ENCODE measurements at places on chromosomes 13 and 19.

DNA sequence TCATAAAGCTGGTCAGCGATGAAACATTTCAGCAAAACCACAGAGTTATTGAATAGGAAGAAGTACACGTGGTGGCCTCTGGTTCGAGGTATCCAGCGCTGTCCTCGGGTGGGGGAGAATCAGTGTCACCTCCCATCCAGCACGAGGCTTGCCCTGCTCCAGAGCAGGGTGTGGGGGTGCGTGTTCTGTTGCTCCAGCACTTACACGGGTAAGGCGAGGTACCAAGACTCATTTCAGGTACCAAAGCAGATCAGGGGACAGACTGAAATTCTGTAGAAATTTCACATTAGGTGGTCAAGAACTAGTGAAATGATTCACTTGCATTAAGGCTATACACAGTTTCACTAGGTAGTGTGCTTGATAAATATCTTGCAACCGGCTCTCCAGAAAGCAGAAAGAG, 164.2 kb upstream of the SOX1 start:
- no peak for DNase-seq

- no peak for DNase-seq
Measured at GRCh38 chr19:35037716-35038622, 3.6 kb upstream of the HPN start.

DNA sequence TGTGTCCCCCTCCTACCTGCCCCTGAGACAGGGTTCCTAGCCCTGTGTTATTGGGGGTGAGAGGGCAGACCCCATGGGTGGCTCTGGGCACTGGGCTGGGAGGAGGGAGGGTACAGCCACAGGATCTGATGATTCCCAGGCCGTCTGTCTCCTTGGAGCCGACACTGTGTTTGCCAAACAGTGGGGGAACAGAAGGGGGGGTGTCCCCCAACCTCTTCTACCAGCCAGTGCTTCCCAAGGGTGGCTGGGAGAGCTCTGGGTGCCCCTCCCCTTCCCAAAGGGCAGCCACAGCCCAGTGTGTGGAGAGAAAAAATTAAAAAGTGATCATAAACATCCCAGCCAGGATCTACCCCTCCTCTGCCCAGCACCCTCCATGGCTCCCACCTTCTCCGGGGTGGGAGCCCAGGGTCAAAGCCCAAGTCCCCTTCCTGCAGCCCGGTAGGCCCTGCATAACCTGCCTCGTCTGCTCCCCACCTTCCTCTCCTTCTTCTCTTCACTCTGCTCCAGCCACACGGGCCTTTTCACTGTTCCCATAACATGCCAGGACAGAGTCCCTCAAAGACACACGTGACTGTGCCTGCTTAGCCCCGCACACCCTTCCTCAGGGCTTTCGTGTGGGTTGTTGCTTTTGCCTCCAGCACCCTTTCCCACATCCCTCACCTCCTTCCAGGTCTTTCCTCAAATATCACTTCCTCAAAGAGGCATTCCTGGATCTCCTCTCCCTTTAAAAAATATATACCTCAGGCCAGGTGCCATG, 1.4 kb upstream of the PLIN4 start:
- DNase-seq: no peak

GRCh38 chr13:30121244-30121643, 186.1 kb downstream of the KATNAL1 start:
- no peak for DNase-seq

DNA sequence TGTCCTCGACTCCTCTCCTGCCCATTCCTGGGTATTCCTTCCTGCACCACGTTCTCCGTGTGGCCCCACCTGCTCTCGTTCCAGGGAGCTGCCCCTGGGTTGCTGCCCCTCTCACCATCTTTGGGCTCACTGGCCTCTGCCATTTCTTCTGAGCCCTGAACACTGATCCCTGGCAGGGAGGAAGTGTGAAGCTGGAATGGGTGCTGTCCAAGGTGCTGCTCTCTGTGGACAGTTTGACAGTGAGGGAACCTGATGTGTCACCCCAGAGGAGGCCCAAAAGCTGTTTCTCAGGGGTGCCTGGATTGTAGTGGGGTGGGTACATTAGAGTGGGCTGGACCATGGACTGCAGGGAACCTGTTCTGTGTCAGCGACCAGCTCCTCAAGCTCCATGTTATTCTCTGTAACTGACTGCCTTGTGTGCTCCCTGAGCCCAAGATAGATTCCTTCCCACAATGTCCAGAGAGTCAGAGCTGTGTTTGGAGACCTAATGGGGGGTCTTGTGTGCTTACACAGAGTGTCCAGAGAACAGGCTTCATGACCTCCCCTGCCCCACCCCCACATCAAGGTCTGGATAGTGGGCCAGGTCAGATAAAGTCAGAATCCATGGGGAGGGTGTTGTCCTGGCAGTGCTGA, 7.2 kb upstream of the CEACAM8 start:
- no peak for DNase-seq

GRCh38 chr19:4497770-4498389, 20.4 kb downstream of the PLIN4 start:
- DNase-seq: no peak

DNA sequence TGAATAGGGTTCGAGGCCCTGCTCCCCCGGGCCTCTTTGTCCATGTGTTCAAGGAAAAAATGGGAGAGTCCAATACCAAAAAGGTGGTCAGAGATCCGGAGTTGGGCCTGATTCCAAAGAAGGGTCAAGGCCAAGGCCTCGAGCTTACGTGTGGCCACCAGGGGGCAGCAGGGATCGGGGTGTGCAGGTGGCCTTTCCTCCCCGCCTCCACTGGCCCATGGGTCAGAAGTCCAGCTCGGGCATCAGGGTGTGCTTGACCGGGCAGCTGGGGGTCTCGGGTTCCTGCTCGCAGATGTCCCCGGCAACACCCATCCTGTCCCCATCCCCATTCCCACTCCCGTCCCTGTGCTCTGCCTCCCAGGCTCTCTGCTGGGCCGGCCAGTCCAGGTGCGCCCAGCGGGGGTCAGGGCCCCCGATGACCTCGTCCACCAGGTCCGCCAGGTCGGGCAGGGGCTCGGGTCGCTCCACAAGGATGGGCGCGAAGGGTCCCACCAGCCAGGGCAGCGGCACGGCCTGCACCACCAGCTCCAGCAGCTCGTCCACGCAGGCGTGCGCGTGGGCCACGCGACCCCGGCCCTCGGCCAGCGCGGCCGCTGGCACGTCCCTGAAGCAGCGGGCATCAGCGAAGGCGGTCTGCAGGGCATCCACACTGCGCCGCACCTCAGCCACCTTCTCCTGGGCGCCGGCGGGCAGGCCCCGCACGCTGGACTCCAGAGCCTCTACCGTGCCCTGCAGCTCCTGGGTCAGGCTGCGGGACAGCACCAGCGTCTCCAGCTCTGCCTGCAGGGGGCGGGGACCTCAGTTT, 5.2 kb upstream of the PLIN4 start:
- no peak for DNase-seq

DNA sequence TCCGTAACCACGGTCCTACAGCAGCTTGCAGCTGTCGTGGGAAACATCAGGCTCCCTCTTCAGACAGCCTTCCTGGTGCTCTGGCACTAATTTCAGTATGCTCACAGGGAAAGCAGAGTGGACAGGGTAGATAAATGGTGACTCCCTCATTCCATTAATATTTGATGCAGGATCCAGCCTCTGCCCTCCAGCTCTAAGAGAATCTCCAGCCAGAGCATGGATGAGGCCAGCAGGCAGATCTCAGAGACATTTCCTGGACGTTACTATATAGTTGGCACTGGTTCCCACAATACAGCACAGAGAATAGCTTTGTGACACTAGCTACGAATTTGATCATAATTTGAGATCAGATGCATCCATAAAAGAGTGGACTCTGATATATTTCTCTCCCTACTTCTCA, 341.4 kb downstream of the LIG4 start:
- DNase-seq: no peak

DNA sequence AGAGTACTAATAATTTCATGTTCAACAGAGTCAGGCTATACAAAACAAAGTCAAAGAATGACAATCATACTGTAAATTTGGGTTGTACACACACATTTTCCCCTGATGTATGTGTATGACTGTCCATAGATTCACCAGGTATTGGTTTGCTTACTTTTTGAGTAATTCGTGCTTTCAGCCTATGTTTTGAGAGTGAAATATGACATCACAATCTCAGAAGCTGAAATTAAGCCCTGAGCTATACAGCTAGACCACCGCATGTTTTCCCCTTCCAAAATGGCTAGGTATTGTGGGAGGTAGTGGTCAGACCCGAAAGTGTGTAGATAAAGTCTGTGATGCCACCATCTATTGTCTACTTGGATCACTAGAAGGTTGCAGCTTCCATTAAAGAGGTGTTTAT, 102.8 kb downstream of the KATNAL1 start:
- no peak for DNase-seq

DNA sequence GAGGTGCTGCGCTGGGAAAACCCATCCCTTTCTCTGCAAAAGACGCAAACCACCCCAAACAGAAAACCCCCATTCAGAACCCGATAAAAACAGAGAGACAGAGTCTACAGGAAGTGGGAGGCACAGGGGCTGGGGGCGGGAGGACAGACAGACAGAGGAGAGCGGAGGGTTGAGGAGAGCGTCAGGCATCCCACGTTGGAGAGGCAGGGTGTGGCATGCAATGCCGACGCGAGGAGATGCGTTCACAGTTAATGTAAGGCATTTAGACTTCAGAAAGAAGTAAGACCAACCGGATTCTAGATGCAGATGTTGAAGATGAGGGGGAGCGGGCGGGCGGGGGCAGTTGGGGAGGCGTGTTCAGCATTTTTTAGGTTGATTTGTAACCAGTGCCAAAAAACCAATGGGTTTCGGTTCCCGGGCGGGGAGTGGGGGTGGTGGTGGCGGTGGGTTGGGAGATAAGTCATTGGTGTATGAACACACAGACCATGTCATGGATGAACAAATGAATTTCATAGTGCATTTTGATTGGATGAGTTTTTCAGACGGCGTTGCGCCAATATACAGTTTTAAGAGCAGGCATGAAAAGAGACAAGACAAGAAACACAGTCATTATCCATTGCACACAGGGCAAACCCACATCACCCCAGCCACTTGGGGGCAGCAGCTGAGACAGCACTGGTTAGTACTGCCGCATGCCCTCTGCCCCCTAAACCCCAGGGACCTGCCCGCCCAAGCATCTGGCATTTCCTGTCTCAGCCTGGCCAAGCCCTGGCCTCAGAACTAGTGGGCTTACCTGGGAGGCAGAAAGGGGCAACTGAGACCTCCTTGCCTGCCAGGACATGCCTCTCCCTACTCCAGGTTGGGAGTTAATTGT, 91.3 kb downstream of the IER2 start:
- no peak for DNase-seq

- DNase-seq: no peak
Measured at GRCh38 chr13:50365408-50366391, 350.5 kb downstream of the KCNRG start.

GRCh38 chr19:47860602-47861297, 1.7 kb downstream of the TPRX2 start:
- no peak for DNase-seq

DNA sequence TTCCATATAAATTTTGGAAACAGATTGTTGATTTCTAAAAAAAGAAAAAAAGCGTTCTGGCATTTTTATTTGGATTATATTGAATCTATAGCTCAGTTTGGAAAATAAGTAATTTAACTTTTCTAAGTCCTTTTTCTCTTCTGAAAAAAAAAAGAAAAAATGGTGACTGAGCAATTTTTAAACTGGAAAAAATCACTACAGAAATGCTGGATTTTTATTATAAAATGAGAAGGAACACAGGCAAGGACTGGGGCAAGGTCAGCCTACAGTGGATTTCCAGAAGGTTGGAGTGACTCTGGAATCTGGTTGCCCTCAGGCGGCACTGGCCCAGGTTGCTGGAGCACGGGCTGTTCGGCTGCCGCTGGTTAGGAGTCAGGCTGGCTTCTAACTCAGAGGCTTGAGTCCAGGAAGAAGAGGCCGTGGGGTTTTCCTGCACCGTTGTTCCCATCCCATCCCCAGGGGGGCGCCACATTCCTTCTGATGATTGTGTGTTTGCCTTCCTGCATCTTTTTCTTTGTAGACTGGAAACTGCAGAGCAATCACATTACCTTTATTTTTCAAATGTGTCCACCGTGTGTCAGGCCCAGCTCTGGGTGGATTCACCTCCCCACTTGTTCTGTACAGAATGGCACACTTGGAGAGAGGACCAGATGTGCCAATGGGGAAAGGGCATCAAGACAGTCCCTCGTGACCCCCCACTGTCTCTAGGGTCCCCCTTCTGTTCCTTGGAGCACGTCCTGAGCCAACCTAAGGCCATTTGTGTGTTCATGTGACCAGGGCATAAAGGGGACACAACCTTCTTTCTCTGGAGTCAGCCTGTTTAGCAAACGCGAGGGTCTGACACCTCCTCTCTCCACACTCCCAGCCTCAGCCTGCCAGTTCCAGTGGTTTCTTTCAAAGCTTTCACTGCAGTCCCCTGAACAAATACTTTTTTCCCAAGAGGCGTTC, 44.5 kb upstream of the GTF3A start:
- peak; percentile 21 for DNase-seq

DNA sequence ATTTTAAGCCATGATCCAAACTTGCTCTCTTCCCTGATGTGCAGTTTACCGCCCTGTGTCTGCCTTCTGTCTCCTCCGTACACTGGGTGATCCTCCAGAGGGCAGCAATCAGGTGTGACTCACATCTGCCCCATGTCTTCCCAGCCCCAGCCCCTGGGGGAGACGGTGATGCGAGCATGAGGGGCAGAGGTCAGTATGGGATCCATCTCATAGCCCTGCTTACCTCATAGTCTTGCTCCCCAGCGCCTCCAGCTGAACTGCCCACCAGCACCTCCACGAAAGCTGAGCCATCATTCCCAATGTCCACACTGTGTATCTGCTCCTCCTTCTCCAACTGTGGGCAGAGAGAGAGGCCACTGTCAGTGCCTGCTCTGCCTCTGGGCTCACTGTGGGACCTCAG, 14.6 kb downstream of the XRCC1 start:
- no peak for DNase-seq

- no peak for DNase-seq
Measured at GRCh38 chr13:33615436-33615835, 202.5 kb upstream of the RFC3 start.

GRCh38 chr13:47859165-47859564, 141.9 kb downstream of the SUCLA2 start:
- DNase-seq: no peak

DNA sequence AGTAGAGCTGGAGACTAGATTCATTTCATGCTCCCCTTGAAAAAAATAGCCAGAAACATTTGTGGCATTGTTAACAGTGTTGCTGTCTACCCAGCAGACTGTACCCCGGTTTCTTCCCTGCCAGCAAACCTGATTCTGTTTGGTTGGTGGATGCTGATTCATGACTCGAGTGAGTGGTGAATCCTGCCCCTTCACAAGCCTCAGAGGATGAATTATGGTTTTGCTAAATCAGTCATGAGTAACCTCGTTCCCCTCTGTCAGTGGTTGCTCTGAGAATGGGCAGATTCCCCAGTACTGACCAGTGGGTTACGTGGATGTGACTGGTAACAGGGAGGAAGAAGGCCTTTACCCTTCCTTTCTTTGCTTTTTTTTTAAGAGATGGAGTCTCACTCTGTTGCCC, 10.1 kb downstream of the NLRP12 start:
- no peak for DNase-seq

DNA sequence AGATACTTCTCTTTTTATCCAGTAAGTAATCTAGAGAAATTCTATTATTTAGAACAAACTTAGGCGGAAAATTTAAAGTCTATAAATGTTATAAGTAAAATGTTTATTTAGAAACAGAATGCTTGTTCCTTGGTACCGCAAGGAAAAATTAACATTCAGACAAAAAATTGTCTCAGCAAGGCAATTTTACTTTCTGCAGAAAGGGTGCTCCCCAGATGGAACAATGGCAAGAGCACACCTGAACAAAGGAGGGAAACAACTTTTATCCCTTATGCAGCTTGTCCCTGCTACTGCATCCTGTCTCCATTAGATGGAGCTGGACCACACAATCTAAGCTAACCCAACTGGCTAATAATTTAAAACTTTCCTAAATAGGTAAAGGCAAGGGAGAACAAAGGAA, 6.5 kb upstream of the ZNF708 start:
- DNase-seq: no peak

GRCh38 chr19:19202707-19203011, 555 bp downstream of the NR2C2AP start:
- DNase-seq: no peak
